Right renal cortex interstitium (tissue), 3 donors: ENCODE measurements at places on chromosomes 13 and 19. TPM values are rescaled to one million over a fixed set of nuclear protein-coding genes. Genes with fewer than 3 reads are reported as not detected.

- DNase-seq: no peak
These were observed 16.4 kb downstream of the ZNF814 start for GRCh38 chr19:57872450-57872849.

GRCh38 chr19:58037927-58038687 is 4.3 kb downstream of the ZSCAN1 start:
- DNase-seq: no peak

DNA sequence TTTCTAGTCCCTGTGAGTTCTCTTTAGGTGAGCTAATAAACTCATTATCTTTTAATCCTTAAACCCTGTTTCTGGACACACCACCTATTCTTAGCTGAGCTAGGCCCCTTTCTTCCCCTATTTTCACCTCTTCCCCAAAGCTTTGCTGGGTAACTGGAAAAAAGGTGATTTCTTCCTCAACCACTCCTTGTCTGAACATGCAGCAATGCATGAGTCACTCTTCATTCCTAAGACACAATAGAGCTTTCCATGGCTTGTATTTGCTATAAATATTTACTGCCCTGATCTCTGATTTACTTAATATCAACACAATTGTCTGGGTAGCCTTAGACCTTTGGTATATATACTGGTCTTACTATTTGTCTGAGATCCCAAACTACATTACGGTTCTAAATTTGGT is 370.9 kb downstream of the KLF5 start:
- DNase-seq: no peak

- no peak for DNase-seq
These were observed 130.9 kb upstream of the SERP2 start for GRCh38 chr13:44242766-44243165.

TSKS gene
- polyA plus RNA-seq: not detected

IRS2 gene
- polyA plus RNA-seq: 9.9 TPM

DNA sequence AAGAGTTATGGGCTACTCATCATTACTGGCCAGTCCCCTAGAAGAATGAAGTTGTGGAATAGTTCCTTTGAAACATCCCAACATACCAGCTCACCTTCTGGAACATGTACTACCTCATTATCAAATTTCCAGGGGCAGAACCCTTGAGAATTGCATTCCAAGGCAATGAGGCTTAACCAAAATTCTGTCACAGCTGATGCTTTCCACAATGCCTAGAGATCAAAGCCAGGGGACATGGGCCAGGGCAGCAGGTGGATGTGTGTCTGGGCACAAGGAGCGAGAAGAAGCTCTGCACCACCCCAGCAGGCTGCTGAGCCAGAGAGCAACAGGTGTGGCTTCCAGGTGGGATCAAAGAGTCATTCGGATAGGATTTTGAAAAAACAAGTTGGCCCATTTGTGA is 362.1 kb downstream of the EFNB2 start:
- peak; percentile 71 for DNase-seq

IZUMO2 gene
- polyA plus RNA-seq: not detected

DNA sequence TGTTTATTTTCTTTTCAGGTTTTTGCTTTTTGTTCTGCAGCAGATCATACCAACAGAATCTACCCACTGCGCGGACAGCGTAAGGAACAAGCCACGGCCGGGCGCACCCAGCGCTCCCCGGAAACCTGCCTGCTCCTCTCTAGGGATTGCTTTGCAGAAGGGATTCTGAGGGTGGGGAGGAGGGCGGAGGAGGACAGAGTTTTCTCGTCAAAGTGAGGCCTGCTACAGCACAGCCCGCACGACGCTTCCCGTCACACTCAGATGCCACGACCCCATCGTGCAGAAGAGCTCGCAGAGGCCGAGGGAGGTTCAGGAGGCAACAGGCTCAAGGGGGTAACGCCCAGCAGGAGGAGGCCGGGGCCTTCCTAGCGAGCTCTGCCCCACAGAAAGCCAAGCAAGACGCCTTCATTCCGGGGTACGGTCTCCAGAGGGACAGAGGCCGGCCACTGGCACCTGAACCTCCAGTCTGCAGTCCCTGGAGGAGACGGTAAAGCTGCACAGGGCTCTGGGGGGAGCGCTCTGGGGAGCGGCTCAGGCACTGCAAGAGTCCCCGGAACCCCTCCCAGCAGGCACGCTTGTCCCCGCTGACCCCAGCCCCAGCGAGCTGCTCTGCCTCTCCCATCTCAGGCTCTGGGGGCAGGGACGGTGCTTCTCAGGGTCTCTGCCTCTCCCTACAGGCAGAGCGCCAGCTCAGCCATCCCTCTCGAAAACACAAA is 6.9 kb downstream of the REXO1 start:
- no peak for DNase-seq

KLK11 gene
- 0.24 TPM for polyA plus RNA-seq

FAM98C gene
- polyA plus RNA-seq: 11.9 TPM

DNA sequence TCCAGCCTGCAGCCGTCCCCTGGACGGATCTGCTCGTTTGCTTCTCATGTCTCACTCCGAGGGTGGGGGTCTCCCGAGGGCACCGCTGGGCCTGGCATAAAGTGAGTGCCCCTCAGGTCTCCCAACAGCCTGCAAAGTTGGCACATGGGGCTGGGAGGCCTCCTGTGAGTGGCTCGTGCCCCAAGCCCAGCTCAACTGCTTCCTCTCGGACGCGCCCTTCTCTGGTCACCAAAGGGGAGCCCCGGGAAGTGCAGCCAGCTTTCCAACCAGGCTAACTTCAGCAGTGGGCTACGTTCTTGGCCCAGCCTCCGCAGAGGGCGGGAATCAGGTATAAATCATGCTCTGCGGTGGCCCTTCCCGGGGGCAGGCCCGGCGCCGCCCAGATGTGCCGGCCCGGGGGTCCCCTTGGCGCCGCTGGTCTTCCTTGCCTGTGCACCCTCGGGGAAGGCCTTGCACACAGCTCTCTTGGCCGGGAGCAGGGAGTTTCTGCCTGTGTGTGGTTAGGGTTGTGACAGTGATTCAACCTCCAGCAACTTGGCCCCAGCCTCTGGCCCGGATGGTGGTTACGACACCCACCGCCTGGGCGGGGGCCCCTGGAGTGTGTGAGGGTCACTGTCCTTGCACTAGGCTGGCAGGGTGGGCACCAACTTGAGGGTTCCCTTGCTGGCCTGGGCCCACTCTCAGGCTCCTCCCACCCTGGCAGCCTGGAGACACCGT is 20.7 kb downstream of the CEBPG start:
- DNase-seq: no peak

GRCh38 chr13:45255247-45255987 is 54.6 kb upstream of the KCTD4 start:
- DNase-seq: no peak

- peak; percentile 85 for DNase-seq
These were observed at the start of gene ZNF266 for GRCh38 chr19:9435279-9436268. TSS of gene ZNF266 (minus strand) at chr19:9435573. CDS start at chr19:9420089, 15,484 bp downstream.

- DNase-seq: no peak
These were observed 5.6 kb downstream of the TLE6 start for GRCh38 chr19:2982983-2983350.

DNA sequence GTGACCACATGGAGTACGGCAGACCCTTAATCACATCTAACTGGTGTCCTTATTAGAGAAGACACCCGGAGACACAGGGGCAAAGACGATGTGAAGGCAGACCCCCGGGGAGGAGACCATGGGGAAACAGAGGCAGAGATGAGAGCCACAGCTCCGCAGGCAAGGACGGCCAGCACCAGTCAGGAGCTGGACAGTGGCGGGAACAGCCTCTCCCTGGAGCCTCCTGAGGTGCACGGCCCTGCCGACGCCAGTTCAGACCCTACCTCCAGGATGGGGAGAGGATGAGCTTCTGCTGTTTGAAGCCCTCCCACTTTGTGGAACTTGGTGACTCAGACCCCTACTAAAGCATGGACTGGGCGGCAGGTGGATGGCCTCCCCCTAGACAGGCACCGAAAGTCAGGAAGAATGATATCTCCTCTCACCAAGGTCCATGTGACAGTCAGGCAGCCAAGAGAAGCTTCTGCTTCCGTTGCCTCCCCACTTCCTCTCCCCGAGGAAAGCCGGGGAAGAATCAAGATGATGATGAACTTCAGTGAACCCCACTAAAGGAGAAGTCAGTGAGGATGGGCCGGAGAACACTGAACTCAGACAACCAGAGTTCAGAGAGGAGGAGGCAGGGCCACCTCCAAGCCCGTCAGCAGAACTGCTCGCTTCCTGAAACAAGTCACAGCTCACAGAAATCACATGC is 25.4 kb downstream of the RAB20 start:
- no peak for DNase-seq

- no peak for DNase-seq
These were observed 115.9 kb upstream of the PCDH20 start for GRCh38 chr13:61531383-61532065.

- no peak for DNase-seq
These were observed 32.9 kb downstream of the PAN3 start for GRCh38 chr13:28171266-28171665.

DNA sequence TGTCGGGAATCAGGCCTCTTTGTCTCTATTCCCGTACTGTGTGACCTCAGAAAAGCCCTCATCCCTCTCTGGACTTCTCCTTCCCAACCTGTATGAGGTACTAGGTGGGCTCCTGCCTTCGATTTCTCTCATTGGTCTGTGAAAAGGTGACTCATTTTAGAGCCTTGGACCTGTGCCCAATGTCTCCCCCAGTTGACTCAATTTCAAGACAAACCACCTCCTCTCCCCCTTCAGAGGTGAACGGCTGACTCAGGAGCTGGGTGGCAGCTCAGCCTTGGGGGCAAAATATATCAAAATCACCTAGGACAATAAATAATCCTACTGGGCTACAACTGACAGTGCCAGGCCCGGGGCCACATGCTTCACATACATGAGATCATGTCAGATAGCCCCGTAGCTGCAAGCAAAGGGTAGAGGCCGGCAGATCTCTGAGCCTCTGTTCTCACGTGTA is 630 bp downstream of the COQ8B start:
- no peak for DNase-seq

DNA sequence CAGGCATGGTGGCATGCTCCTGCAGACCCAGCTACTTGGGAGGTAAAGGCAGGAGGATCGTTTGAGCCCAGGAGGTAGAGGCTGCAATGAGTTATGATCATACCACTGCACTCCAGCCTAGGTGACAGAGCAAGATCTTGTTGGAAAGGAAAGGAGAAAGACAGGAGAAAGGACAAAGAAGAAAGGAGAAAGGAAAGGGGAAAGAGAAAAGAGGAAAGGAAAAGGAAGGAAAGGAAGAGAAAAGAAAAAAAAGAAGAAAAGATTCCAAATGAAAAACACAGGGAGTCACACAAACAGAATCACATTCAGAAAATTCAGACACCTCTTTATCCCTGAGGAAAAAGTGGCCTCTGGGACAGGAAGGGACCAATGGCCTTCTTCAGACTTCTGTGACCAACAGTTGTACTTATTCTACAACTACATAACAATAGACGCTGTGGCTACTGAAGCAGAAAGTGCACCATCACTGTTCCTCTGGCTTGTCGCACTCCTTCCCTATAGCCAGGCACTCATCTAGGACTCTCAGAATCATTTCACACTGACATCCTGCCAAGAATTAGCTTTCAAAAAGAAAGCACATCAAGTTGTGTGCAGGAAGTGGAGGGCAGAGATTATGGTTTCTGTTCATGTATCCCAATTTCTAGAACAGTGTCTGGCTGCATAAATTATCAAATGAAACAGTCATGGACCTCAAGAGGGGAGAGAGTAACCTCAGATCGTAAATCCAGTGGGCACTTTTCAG is 5.9 kb downstream of the MTMR6 start:
- DNase-seq: no peak

DNA sequence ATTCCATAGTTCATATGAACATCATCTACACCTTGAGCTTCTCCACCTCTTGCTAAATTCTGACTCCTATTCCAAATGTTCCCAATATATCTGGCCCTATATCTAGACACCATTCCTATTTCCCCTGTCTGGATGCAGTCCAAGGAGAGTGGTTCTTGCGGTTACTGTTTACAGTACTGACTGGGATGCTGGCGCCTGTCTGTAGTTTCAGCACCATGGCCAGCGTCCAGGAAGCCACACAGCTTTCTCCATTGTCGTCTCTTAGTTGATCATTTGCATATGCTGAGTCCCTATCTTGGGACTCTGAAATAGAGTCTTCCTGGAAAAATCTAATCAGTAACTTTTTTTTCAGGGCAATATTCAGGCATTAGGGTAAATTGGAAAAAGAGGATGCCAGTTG is 14.9 kb downstream of the LAIR2 start:
- DNase-seq: peak; percentile 75

DNA sequence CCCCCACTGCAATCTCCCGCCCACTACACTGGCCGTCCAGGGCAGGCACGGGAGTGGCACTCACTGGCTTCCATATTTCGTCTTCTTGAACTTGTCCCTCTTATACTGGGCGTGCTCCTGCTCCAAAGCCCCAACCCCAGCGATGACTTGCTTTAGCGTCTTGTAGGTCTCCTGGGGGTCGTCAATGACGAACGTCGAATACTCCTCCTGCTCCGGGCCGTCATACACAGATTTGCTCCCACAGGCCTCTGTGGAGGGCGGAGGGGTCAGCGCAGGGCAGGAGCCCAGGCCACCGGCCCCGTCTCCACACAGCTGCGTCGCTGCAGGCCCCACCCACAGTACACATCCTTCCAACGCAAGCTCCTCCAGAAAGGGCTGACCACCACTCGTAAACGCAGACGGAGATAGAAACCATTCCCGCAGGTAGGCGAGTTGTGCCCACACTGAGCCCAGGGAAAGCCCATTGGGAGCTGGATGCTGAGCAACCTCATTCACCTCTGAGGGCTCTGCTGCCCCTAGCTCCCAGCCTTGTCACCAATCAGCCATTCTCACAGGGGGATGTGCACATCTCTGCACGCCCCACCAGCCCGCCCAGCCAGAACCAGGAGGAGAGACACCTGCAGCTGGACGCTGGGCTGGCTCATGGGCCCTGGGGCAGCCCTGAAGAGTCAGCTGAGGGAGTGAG is 7.9 kb upstream of the C13orf46 start:
- DNase-seq: no peak

CYP2A13 gene
- not detected for polyA plus RNA-seq

DNA sequence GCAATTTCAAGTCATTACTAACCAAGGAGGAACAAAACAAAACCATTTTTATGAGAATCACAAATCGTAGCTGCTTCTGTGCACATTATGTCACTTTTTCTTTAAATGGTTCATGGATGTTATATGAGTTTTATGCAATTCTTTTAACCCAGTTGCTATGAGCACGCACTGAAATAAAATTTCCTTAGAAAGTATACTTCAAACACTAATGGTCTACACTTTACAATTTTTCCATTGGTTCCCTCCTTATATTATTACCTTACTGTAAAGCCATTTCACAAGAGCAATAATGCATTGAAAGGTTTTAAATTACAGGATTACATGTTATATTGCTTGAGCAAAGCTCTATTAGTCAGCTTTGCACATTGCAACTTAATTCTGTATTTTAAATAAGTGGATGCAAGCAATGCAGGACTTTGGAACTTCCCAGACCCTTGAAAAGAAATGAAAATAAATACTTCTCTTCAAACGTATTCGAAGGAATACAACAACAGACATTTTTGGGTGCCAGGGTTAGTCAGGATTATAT is 318.7 kb downstream of the PCDH9 start:
- no peak for DNase-seq

DNA sequence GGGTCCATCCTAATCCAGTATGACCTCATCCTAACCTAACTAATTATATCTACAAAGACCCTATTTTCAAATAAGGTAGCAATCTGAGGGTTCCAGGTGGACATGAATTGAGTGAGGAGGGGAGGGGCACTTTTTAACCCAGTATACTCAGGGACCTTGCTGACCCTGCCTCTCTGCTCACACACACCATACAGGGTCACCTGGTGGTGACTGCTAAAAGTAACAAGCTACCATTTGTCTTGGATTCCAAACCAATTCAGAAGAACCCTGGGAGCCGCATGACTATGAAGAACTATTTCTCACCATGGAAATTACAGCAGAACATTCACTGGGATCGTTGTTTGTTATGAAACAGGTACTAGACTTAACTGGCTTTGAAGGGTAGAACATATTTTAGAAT is 151.9 kb downstream of the LACC1 start:
- DNase-seq: no peak
